ENCODE measurements at places on chromosomes 3 and 15. TPM values are rescaled to one million over a fixed set of nuclear protein-coding genes. Genes with fewer than 3 reads are reported as not detected.

- no peak for DNase-seq
Measured at GRCh38 chr3:23750573-23751210, 55.1 kb upstream of the UBE2E1 start.

DNA sequence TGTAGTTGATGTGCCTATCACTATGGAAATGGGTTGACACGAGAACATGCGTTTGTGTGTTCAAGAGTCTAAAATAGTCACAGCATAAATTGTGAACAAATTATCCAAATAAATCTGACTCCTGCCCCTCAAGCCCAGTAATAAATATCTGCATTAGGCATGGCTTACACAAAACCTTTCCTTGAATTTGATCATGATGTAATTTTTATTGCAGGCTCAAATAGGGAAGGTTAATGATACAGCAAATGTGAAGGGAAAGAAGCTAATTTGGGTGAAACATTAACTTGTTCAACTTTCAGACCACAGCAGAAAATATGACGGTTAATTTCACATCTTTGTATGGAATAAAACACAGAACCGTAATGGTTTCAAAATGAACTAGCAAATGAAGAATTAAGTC, 74.6 kb downstream of the WNT5A start:
- no peak for DNase-seq

DNA sequence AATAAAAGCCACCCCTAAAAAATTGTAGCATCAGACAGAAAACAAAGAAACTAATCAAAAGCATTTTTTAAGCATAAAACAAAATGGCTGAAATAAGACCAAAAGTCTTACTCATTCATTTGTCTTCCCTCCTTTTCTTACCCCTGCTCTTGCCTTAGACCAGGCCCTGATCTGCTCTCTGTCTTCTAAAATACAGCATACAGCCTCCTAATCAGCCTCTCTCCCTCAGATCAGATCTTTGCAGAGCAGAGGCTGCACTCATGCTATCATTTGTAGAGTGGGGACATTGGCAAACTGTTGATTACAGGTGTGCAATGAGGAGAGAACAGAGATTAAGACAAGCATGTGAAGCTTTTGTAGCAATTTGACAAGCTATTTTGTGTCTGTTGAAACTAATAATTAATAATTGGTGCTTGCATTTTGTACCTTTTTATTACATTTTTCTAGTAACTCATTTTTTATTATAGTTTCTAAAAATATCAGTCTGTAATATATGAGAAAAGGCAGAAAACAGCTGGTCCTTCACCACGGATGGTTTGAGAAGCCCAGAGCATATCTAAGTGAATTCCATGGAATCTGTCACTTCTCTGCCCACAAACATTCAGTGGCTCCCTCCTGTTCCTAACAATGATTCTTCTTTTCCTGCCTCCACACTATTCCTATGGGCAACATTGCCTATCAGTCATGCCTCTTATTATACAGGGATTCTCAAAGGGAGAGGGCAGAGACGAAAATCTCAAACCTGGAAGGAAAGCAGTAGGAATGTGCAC, 286.2 kb upstream of the STT3B start:
- DNase-seq, result no peak

Gene UPK1B
- not detected for polyA plus RNA-seq

GRCh38 chr15:41464889-41465580, 28.6 kb upstream of the ITPKA start:
- DNase-seq, result no peak

Gene TMPRSS7
- polyA plus RNA-seq, result not detected

Gene FRMD5
- not detected for polyA plus RNA-seq

DNA sequence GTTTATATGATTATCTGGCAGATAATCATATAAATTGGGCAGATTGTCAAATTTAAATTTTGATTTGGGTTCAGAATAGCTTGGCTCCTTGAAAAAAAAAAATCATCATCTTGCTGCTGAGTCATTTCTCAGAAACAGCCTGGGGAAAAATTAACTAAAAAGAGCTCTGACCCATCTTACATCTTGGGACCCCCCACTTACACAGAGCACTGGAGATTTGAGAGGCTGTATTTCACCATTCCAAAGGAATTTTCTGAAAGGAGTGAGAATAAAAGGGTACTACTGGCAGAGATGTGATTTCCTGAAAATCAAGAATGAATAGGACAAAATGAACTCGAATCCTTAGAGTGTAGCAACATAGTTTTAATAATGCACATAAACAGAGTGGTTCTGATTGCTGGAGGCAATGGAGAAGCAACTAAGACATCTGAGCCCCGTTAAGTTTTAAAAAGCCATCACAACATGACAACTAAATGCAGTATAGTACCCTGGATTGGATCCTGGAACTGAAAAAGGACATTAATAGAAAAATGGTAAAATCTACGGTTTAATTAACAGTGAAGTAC, 97.5 kb downstream of the RFTN1 start:
- no peak for DNase-seq

DNA sequence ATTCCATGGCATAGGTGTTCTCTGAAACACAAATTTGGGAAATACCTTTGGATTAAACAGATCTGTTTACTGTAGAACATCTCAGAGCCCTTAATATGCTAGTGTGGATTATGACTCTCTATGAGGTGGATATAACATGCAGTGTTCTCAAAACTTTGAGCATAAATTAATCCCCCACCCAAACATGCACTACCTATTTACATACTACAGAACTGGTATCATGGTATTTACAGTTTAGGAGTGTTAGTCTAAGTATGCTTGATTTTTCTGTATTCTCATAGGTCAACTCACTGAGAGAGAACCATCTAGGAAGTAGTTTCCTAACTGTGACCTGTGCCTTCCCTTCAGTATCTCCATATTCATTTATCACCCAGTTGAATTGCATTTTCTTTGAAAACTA, 30.9 kb upstream of the ZNF609 start:
- no peak for DNase-seq

DNA sequence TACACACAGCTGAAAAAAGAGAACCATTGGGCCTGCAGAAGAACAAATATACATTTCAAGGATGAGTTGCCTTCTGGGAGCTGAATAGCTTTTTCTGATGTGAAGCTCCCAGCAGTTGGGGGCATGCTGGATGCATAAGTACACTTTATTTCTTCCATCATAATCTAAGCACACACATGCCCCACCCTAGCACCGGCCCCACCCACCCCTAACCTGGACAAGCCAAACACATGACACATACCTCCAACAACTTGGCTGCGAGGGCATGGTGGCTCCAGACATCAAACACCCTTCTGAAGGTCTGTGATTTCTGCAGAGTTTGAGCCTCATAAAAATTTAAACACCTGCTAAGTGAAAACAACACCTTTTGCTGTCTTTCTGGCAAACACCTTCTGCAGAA, 307.2 kb upstream of the TRIM42 start:
- DNase-seq, result no peak

- no peak for DNase-seq
Measured at GRCh38 chr15:98855815-98856531, 151.6 kb downstream of the PGPEP1L start.

DNA sequence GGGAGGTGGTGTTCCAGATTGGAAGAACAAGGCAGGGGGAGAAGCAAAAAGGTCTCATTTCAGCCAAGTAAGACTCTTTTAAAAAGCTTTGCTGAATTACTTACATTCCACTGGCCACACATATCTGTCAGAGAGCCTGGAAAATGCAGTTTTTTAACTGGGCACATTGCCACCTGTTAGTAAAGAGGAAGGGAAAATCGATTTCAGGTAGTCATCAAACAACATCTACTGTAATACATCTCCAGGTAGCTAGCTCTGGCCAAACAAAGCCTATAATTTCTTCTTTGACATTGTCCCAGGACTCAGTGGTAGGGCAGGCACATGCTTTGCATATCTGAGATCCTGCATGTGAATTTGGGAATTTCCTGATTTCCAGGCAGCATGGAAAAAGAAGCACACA, 480.7 kb upstream of the SUCLG2 start:
- no peak for DNase-seq

- no peak for DNase-seq
Measured at GRCh38 chr3:193033226-193033780, 115.6 kb upstream of the MB21D2 start.

DNA sequence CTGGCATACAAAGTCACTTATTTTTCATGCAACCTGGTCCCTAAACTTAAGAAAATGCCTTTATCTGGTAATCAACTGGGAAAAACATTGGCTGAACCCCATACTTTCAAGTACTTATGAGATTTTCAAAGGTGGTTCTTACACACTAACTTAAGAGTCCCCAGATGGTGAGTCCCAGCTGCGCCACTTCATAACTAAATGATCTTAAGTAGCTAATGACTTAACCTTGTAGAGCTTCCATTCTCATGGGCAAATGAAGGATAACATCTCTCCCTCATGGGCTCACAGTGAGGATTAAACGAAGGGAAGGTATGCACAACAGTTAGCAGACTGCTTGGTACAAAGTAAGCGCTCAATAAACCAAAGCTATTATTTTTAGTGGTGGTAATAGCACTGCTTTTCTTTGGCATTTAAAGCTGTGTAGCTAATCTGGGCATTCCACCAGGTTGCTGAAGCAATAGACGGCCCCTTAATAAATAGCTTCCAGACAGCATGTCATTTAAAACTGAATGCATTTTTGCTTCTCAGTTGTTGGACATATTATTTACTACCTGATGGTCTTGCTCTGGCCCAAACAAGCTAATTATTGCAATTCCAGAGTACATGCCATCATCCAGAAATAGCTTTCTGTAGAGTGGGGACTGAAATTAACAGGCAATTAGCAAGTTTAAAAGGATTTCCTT, 55.4 kb downstream of the LIPC start:
- DNase-seq, result no peak

Gene GPR160
- 11.5 TPM for polyA plus RNA-seq

GRCh38 chr3:116877968-116878367, 168.4 kb downstream of the TUSC7 start:
- no peak for DNase-seq

GRCh38 chr3:28036599-28037575, 204.5 kb upstream of the CMC1 start:
- DNase-seq, result no peak

Gene DUOXA2
- not detected for polyA plus RNA-seq

DNA sequence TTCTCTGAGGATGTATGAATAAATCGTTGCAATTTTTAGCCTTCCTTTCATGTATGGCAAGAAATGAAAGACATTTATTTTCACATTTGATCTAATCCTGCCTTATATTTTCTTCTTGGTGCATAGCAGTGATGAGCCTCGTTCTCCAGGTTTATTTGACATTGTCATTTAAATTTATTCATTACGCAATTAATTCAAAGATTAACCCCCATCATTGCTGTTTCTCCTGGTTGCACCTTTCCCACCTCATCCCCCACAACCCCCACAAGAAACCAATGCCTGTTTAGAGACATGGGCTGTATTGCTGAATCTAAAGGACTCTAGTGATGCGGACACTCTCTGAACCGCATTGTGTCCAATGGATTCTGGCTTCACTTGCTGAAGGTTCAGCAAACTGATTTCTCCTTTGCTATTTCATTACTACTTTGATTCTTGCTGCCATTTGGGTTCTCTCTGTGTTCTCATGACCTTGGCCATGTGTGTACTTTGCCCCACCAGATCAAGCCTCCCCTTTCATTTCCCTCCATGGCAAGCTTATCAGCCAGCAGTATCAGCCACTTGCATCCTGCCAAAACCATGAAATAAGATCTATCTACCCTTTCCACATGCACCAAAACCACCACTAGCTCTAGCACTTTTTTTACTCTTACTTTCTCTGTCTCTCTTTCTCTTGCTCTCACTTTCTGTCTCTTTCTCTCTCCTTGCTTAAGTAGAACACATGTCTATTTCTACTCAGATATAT, 382.7 kb downstream of the GBE1 start:
- no peak for DNase-seq

Gene SNURF
- polyA plus RNA-seq, result 3.5 TPM

DNA sequence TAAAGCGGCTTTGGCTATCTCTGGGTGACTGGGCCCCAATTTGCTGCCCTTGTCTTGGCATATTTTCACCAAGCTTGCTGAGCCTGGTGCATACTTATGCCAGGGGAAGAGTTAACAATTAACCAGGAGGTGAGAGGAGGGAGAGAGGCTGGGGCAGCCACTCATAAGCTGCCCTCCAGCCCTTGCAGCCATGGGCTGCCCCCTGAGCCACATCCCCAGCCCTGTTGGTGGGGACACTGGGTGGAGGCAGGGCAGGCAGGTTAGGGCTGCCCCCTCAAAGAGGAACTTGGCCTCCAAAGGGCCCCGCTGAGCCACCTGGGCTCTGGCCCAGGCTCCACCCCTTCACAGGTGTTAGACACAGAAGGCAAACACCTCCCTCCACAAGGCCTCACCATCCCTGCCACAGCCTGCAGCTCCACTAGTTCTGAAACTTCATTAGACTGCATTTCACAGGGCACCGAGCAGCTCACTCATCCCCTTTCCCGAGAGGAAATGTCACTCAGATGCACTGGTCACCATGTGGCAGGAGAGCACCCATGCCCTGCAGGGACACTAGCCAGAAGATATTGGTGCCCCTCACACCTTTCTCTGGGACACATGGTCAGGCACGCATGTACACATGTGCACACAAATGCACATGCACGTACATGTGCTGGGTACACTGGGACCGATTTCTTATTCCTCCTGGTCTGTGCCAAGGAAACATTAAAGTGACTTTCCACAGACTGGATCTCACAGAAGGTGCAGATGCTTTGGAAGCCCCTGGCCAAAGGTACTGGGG, 20.2 kb downstream of the AMOTL2 start:
- DNase-seq, result no peak

DNA sequence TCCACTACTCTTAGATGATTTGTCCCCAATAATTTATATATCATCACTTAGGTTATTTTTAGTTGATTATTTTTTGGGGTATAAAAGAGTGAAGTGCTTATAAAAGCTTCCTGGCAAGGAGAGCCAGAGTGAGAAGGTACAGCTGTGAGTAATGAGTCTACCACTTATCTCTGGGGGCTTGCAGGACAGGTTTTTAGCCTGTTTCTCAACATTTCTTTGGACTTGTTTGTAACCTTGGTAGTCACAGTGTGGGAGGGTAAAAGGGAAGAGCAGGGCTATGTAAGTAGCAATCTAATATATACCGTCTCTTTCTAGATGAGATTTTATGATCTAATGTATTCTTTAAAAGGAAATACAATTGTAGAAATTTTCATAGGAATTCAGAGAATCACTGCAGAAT, 321.3 kb upstream of the GOLIM4 start:
- DNase-seq, result no peak

DNA sequence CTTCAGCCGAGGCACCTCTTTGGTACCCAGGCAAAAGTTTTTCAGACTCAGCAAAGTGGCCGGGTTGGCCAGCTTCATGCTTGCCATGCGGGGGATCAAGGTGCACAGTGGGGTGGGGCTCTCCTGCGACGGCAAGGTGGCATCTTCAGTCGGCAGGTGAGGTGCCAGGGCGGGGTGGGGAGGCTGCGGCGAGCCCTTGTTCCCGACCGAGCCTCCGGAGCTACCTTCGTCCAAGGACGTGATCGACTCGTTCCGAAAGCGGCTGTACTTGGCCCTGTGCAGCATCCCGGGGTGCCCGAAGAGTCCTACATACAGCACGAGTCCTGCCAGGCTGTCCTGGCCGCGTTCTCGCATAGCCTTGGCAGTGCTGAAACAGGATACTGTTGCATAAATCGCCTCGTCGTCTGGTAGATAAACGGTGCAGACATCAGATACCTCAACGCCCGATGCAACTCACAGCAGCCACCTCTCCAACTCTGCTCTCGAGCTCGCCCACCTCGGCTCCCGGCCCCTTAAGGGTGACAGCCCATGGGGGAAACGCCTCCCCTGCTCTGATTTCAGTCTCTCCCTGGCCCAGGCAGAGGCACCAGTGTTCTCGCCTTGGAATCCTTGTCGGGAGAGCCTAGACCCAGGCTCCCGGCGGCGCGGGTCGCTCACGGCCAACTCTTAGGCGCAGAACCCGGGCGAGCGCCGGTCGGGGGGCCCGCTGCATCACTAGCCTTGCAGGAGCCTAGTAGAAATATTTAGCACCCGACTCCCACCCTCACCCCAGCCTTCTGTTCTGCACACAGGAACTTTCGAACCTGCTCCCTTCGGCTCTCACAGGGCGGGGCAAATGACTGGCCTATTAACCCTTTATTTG, 826 bp downstream of the SHC4 start:
- no peak for DNase-seq

Data from CD14-positive monocyte (primary cell).